OCI-M1 (cell line): ENCODE measurements at places on chromosomes 6 and 20.
A peak's percentile ranks its signal among the peaks of the same experiment; 100 is the strongest.

DNA sequence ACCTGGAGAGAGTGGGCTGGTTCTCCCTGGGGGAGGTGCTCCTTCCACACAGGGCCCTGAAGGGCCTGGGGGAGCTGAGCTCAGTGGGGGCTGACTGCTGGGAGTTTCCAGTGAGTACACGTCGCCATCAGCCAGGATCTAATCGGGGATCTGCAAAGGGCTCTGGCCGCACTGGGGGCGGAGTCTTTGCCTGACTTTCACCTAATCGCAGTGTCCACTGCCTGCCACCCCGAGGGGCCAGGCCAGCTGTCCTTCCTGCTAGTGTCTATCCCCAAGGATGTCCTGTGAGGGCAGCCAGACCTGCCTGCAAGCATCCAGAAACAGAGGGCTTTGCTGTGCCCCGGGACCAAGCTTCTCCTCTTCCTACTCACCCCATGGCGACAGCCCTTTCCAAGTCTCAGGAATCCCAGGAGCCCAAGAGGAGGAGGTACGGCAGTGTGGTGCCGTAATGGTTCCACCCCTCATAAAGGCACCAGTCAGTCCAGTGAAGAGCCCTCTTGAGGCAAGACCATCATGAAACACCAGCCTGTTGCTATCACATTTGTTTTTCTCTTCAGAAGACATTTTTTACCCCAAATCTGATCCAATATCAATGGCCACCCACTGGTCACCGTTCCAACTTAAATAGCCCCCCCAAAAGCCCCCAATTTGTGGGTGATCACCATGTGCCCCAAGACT lies 243.1 kb upstream of the ECI2 start:
- no peak for DNase-seq

DNA sequence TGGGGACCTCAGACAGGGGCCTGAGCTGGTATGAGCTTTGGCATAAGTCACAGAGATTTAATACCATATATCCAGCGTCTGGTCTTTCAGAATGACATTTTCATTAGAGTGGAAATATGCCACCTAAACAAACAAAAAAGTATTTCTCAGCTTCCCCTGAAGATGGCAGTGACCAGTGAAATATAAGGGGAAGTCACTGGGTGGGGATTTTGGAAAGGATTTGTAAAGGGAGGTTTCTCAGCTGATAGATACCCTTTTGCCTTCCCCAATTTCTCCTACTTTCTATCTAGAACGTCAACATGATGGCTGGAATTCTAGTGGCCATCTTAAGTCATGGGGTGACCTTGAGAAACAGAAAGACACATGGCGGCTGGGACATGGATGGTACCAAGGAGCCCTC lies 137.7 kb upstream of the LRFN2 start:
- peak; percentile 10 for DNase-seq

GRCh38 chr6:119653329-119653728 lies 303.8 kb upstream of the MAN1A1 start:
- no peak for DNase-seq

DNA sequence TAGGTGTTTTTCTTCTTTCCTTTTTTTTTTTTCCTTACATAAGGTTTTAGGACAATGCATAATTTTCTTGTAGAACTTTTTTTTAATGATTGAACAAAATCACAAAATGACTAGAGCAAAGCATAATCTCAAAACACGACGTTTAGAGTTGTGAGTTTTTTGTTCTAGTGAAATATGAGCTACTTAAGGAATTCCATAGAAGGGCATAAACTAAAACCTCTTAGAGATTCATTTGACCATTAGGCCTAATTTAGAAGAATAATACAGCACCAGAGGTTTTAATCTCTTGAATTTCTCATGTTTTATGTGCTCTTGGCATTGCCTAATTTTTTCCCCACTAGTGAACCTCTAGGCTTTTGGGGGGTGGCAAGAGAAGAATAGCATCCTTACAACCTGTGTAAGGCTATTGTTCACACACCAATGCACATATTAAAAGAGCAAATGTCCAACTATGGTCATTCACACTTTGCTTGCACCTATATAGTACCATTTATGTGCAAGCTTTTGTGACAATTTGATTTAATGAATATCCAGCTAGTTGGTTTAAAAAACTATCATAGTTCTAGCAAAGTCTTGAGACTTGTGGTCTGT lies 44.6 kb downstream of the HMGN3 start:
- DNase-seq = no peak
